ENCODE measurements at places on chromosomes 3 and 15.

DNA sequence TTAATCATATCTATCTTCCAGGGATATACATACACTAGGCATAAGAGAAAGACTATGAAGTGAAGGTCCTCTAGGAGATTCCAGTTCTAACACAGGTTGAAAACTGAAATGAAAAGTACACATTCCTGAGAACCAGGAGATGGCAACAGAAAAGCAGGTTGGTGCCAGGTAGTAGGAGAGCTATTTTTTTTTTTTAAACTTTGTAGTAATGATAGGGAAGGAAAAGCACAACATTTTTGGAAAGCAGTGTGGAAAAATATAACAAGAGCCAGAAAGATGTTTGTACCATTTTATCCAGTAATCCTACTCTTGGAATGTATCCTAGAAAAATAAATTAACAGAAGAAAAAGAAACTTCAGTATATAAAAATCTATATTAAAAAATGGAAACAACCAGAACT is 189.9 kb downstream of the DTWD1 start:
- DNase-seq, result no peak

- no peak for DNase-seq
These were observed 589 bp downstream of the ANAPC13 start for GRCh38 chr3:134485075-134485717.

DNA sequence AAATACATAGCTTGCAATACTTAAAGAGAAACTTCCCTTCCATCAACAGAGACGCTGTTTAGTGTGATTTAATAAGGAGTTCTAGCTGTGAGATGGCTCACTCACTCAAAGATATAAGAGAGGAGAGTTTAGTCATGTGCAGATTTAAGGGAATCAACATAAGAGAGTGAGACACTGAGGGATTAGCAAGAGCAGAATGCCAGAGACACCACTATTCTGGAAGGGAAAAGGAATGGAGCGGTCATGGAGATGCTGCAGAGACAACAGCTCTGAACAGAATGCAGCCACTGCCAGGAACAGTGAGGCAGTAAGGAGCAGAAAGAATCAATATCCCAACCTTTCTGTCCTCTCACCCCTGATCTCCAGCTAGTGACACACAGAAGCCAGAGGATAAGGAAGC is 248.8 kb downstream of the MBNL1 start:
- DNase-seq, result no peak

- no peak for DNase-seq
These were observed 40.2 kb upstream of the UBE2E2 start for GRCh38 chr3:23162934-23163333.

DNA sequence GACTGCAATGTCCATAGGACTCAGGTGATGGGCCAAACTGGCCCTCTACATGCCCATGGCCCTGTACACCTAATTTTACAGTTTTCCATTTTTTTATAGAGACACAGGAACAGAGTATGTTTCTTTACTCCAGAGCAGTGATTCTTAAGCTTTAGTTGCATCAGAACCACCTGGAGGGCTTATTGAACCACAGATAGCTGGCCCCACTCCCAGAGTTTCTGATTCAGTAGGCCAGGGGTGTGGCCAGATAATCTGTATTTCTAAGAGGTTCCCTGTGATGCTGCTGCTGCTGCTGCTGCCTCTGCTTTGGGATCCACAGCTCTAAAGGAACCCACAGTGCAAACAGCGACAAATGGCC is 5.1 kb downstream of the RBP1 start:
- peak; percentile 35 for DNase-seq

GRCh38 chr3:84066915-84067314 is 891.9 kb upstream of the CADM2 start:
- DNase-seq, result no peak

DNA sequence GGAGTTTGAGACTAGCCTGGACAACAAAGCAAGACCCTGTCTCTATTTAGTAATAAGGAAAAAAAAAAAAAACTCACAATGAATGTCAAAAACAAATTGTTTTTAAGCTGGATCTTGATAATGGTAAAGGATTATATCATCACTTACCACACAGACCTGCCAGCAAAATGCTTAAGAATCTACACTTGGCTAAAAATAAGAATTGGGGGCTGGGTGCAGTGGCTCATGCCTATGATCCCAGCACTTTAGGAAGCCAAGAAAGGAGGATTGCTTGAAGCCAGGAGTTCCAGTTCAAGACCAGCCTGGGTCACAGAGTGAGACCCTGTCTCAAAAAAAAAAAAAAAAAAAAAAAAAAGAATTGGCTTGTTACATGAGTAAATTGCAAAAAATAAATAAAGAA is 31.0 kb downstream of the ACAP2 start:
- DNase-seq, result no peak

DNA sequence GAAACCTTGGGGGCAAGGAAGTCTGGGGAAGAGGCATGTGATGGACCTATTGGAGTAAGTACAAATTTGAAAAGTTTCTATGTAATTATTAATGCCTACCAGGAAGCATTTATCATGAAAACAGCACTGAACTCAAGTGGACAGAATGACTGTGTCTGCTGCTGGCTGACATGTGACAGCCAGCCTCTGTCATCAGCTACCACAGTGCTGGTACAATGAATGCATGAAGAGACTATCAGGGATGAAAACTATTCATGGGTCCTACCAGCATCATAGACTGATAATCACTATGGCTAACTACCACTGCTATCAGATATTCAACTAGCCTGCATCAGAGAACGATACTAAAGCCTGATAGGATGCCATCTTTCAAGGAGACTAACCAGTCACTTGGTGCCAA is 193.5 kb downstream of the RAP2B start:
- DNase-seq, result no peak

DNA sequence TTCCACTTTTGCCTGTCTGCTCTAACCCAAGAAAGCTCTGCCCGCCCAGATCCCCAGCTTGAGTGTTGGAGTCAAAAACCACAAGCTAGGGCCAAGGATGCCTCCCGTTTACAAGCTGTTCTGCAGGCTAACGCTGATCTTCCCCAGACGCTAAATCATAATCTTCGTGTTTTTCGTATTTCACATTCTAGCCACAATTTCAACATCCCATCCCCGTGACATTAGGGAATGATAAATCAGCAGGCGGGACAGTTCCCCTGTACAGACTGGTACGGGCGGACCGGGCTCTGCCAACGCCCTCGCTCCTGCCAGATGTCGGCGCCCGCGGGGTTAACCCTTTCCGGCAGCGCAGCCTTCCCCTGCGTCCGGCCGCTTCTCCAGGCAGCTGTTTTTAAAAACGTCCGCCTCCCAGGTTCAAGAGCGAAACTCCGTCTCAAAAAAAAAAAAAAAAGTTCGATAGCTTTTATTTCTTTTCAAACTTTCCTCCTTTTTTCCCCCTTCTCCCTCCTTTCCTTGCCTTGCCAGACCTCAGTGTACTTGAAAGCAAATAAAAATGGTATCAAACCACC is 81.0 kb upstream of the BNC1 start:
- peak; percentile 54 for DNase-seq

DNA sequence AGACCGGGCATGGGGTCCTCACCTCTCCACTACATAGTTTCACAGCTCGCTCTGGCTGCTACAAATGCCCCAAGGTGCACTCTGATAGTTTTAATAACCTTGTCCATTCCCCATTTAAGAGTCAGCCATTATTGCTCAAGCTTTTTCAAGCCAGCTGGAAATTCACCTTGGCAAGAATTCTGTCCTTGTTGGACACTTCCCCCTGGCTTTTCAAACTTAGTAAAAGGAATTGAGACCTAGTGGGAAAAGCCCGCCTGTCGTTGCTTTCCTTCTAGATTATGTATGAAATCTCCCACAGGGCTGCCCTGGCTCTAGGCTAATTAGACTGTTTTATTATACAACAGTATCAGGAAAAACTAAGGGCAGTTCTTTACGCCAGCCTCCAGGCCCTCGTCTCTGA is 293.7 kb upstream of the GADL1 start:
- no peak for DNase-seq

GRCh38 chr3:29406291-29406832 is 125.5 kb downstream of the RBMS3 start:
- DNase-seq, result no peak

DNA sequence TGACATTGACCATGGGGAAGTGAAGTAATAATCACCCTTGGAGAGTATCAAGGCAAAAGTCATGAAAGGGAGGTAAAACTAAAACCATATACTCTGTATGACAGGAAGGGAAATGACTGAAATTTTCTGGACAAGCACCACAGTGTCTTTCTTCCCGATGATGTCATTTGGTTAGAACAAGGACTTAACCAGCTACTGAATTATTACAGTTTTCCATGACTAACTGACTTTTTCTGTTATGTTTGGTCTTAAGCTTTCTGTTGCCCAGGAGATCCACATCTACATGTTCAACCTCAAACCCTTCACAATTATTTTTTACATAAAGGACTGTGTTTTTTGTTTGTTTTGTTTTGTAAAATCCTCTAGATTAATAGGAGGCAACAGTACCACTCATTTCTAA is 191.9 kb upstream of the IL12A start:
- peak; percentile 32 for DNase-seq

GRCh38 chr3:194386066-194386465 is 13.0 kb downstream of the GP5 start:
- DNase-seq, result no peak

DNA sequence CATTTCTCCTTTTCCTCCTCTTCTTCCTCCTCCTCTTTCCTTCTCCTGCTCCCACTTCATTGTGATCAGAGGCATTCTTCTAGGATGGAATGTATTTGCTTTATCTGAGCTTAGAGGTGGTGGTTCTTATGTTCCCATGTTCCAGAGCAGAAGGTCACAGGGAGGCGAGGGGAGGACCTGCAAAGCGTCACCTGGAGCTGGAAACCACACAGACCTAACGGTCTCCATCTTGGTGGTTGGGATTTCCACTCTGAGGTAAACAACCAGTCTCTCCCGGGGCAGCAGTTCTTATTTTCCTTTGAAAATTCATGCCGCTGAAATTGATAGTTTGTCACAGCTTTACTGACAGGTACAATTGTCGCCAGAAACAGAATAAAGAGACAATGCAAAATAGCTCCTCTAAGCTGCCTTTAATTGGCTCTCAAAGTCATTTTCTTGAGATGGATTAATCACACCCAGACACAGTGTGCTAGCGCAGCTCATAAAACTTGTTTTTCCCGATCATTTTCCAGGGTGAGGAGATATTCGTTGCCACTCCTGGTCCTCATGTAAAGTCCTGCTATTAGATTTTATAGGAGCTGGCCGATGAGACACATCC is 16.9 kb upstream of the AGBL1 start:
- no peak for DNase-seq

DNA sequence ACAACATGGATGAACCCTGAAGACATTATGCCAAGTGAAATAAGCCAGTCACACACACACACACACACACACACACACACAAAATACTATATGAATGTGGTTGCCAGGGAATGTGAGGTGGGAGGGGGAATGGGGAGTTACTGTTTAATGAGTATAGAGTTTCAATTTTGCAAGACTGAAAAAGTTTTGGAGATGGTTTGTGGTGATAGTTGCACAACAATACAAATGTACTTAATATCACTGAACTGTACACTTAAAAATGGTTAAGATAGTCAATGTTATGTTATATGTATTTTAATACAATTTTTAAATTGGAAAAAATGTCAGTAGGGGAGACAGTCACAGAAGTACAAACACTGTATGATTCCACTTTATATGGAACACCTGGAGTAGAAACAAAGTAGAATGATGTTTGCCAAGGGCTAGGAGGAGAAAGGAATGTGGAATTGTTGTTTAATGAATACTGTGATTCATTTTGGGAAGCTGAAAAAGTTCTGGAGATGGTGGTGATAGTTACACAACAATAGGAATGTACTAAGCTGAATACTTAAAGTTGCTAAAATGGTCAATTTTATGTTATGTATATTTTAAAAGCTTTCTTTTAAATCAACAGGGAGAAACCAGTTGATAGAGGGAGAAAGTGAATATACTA is 76.6 kb downstream of the RPL39L start:
- DNase-seq, result no peak

- no peak for DNase-seq
These were observed 18.7 kb downstream of the ARL8B start for GRCh38 chr3:5140839-5141238.

DNA sequence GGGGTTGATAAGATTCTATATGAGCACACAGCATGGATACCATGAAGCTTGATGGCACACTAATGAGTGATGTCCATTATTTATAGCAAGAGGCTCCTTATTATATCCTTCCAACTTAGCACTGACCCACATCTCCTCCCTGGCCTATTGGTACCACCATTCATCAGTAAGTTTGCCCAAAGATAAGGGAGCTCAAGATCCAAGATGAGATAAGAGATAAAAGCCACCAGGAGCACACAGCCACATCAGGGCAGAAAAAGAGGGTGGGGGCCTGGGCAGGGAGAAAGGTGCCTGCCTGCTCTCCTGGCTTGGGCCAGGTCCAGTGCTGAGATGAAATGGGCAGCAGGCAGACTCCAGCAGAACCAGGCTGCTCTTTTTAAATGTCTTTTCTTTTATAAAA is 4.4 kb upstream of the PPP1R14D start:
- DNase-seq, result peak; percentile 1

DNA sequence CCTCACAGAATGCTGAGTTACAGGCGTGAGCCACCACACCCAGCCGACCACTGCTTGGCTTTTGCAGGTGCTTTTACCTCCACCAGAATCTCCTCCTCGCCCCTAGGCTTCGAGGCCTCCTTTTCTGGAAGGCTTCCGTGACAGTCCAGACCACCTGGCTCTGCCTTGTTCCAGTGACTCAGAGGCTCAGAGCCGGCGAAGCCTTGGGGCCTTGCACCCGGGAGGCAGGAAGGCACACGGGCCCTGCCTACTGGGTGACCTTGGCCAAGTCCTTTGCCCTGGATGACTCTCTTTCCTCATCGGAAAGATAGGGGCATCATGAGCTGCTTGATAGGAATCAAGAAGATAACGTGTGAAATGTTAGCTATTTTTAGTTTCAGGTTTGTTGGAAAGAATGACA is 31.3 kb upstream of the FURIN start:
- no peak for DNase-seq

GRCh38 chr3:160575589-160575988 is 10.2 kb upstream of the KPNA4 start:
- no peak for DNase-seq

- peak; percentile 55 for DNase-seq
These were observed 1.9 kb downstream of the KBTBD8 start for GRCh38 chr3:67000009-67000408.

- peak; percentile 39 for DNase-seq
These were observed 170.3 kb downstream of the MOBP start for GRCh38 chr3:39637807-39638206.

DNA sequence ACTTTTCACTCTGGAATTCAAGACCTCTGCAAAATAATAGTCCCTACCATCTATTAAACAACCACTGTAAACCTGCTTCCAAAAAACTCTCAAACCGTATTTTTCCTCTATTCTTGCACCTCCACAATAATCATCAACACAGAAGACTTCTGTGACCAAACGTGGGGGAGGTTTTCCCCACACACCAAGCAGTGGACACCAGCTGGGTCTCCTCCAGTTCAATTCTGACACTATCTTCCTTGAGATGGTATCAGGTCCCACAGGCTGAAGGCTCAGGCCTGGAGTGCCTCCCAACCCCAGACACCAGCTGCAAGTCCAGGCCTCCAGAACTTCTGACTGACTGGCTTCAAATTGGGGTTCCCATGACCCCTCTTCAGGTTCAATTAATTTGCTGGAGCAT is 89.6 kb upstream of the RAP2B start:
- DNase-seq, result no peak

GRCh38 chr3:171677706-171678105 is 132.6 kb downstream of the PLD1 start:
- no peak for DNase-seq
